ENCODE measurements at places on chromosomes 5 and 9.

DNA sequence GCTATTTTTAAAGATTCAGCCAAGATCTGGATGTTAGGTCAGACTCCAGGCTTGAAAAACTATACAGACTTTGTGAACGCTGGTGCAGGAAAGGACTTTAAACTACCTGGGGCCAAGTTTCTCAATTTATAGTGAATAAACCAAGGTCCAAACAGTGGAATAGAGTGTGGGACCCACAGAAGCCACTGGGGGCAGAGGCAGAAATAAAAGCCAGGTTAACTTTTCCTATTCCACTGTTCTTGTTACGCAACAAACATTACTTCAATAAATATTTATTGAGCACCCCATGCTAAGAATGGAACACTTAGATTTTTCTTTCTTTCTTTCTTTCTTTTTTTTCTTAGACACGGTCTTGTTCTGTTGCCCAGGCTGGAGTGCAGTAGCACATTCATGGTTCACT is 11.0 kb upstream of the HAVCR1 start:
- no peak for DNase-seq

DNA sequence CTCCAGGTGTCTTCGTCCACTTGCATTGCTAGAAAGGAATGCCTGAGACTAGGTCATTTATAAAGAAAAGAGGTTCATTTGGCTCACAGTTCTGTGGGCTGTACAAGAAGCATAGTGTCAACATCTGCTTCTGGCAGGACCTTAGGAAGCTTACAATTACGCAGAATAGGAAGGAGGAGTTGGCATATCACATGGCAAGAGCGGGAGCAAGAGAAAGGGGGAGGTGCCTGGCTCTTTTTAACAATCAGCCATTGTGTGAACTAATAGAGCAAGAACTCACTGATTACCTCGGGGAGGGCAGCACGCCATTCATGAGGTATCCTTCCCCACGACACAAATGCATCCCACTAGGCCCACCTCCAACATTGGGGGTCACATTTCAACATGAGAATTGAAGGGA is 134.4 kb upstream of the EFNA5 start:
- DNase-seq: no peak

DNA sequence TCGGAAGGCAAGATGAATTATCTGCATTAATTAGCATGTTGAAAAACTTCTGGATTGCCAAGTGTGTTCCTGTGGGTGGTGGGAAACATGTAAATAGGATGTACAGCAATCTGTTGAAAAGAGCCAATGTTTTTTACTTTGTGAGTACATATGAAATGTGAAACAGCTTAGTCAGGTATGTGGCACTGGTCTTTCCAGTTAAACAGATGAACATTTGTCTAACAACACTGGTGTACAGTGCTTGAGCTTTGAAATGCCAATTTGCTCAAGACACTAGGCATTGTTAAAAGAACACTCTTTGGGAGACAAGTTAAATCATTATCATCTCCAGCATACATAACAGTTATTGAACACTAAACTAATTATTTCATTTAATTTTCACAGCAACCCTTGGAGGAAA is 107.3 kb upstream of the SLC24A2 start:
- no peak for DNase-seq

DNA sequence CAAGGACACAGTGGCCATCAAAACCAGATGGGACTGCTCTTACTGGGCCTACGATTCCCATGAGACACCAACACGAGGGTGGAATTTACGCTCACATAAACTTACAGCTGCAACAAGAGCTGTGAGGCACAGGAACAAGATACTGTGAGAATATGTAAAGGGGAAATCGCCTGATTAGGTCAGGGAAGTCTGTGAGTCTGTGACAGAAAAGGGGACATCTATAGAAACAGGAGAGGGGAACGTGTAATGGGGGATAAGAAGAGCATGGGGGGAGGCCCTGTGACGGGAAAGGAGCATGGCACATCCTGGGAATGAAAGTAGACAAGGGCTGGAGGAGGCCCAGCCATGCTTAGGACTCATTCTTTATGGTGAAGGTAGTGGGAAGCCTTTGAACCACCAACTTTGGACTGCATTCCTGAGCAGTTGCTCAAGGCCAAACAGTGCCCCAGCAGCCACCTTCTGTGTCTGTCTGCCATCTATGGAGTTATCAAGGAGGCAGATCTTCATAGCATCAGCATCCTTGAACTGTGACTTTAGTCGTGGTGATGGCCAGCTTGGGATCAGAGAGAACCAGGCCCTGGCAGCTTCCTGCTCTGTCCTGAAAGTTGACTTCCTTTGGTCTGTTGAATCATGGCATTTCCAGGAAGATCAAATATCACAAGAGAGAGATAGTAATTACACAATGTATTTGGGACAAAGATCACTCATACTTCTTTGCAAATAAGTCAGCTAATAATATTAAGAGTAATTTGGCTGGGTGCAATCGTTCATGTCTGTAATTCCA is 87.9 kb upstream of the FAM169A start:
- DNase-seq: no peak

- DNase-seq: no peak
These were observed 90.3 kb downstream of the MRPL36 start for GRCh38 chr5:1709171-1709803.

GRCh38 chr5:90777959-90778358 is 219.4 kb downstream of the ADGRV1 start:
- no peak for DNase-seq

DNA sequence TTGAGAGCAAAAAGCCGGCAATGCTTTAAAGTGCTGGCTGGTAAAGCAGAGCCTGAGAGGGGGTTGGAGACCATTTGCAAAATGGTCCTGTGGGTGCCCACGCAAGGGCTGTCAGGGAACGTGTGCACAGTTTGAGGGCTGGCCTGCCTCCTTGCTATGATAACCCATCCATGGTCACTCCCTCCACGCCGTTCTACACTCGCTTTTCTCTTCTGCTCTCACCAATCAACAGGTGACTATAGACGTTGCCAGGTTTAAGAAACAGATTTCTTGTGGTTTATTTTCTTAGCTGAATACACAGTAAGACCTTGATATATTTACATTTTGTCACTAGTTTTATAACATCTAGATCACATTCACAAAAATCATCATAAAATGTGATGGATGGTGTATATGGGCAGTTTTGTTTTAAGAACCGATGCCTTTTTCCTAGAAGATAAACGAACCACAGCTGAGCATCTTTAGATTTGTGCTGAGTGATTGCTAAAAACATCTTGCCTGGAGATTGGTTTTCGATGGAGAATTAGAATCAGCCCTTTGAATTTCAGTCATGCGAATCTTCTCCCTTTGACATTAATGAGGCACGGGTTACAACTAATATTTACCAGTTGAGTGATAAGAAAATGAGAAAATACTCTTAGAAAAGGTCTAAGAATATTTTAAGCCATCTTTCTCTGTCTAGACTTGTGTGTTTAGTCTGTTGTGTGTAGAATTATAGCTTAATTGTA is 13.9 kb downstream of the MAP1B start:
- no peak for DNase-seq

GRCh38 chr5:149855366-149855765 is 89.2 kb downstream of the PDE6A start:
- no peak for DNase-seq

- DNase-seq: no peak
These were observed 39.1 kb downstream of the RETREG1 start for GRCh38 chr5:16577677-16578076.

DNA sequence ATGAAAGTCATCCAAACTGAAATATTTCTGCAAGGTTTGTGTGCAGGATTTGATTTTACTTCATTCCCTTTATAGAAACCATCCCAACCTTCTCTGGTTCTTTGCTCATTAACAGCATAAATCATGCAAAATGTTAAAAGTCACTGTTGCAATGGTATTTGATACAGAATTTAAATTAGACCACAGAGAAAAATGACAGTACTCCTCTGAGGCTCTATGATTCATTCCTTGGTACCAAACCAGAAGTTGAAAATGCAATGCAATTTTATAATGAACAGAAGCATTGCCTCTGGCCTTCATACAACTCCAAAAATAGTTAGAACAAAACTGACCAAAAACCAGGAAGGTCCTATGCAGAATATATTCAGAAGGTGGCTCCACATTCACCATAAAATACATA is 607.1 kb downstream of the TLE1 start:
- DNase-seq: no peak

GRCh38 chr5:40555886-40556285 is 123.8 kb upstream of the PTGER4 start:
- no peak for DNase-seq

DNA sequence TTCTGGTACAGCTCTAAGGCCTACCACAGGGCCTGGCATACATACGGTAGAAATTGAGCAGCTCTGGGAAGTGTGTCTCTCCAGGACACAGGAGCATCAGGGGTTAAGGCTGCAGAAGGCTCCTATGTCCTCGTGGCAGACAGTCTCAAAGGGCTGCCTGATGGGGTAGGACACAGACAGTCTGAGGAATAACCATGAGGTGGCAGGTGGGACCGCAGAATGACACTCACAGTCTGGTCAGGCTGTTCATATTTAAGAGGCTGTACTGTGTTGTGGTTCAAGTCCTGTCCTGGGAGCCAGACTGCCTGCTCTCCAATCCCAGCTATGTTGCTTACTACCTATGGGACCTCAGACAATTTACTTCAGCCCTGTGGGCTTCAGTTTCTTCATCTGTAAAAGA is 217.1 kb downstream of the TRIM32 start:
- no peak for DNase-seq

GRCh38 chr5:96262105-96262504 is 170.9 kb downstream of the PCSK1 start:
- no peak for DNase-seq

- DNase-seq: no peak
These were observed 7.6 kb downstream of the ARPC5L start for GRCh38 chr9:124869466-124869985.

DNA sequence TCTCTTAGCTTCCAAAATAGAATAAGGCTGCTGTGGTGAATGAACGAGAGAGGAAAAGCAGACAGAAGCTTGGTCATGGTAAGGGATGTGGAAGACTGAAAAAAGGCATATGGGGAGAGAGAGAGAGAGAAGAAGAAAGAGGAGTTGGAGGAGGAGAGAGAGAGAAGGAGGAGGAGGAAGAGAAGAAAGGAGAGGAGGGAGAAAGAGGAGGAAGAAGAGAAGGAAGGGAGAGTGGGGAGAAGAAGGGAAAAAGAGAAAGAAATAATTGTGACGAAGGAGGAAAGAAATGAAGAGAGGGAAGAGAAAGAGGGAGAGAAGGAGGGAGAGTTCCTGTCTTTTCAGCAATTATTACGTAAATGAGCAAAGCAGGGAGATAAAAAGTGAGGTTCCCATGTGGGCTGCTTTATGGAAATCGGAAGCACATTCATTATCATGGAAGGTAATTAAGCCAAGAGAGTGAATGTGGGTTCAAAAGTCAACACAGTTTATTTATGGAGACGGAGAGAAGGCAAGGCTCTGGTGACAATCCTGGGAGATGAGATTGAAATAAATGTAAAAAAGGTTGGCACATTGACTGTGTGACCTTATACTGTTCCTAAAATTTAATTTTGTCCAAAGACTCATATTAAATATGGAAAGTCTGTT is 611.2 kb downstream of the KIF4B start:
- no peak for DNase-seq

DNA sequence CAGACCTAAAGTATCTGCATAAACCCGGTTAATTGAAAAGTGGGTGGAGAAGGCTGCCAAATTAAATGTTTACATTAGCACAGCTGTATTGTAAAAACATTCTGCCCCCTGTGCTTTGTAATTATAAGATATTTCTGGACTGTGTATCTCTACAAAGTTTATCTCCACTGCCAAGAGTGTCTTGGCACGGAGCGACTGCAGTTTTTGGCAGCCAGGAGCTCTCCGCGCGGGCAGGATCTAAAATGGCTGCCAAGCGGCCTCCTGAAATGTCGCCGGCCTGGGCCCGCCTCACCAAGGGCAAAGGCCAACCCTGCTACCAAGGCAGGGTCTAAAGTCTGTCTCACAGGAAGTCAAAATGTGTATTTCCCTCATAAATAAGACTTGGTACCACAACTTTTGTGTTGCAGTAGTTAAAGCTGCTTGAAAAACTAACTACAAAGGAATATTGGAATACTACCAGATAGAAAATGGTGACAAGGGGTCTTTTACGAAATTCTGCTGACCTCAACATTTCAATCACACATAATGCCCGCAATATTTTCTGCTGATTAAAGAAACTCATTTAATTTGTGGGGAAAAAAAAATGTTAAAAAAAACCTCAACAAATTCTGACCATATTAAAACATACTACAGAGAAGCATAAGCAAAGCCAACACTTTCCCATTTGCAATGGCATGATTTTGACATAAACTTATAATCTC is 110.4 kb downstream of the NFIB start:
- no peak for DNase-seq

- DNase-seq: no peak
These were observed 57.2 kb upstream of the DHFR start for GRCh38 chr5:80711938-80712337.

GRCh38 chr5:107610798-107611197 is 59.9 kb downstream of the EFNA5 start:
- DNase-seq: no peak

DNA sequence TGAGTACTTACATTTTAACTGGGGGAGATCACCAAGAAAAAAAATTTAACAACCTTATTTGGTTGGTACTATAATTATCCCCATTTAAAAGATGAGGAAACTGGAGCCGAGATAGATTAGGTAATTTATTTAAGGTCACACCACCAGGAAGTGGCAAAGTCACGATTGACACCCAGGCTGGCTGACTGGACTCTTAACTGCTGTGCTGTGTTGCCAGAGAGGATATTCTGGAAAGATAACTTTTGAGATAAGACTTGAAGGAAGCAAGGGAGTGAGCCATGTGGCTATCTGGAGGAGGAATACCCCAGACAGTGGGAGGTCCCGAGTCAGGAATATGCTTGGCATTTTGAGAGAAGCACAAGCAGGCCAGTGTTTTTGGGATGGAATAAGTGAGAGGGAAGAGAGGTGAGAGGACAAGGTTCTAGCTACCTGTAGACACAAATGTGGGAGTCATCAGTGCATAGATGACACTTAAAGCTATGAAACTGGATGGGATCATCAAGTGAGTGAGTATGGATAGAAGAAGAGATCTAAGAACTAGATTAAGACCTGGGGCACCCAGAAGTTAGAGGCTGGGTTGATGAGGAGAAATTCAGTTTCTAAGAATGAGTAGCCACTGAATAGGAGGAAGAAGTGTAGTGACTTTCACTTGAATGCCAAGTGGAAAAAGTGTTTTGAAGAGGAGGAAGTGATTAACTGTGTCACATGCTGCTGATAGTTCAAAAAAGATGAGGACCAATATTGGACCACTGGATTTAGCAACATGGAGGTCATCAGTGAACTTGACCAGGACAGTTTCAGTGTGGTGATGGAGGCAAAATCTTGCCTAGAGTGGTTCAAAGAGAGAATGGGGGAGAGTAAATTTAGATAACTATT is 25.6 kb downstream of the PDE8B start:
- no peak for DNase-seq

DNA sequence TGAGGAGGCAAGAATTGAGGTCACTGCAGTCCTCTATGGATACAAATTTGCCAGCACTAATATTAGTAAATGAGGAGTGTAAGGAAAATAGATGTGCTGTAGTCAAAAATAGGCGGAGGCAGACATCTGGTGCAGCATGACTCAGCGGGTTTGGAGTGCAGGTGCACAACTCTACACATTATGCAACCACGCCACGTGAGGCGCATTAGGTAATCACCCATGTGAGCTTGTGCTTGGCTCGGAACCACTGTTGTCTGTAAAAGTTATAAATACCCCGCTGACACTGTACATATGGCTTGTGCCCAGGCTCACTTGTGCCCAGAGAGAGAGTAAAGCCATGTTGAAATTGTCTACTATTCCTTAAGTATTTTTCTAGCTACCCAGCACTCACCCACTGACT is 623.5 kb upstream of the NUDT12 start:
- DNase-seq: no peak

- DNase-seq: no peak
These were observed 298.0 kb downstream of the DOCK8 start for GRCh38 chr9:512555-513272.

- DNase-seq: no peak
These were observed 212.9 kb downstream of the SPATA31A6 start for GRCh38 chr9:42396318-42396717.

Measured in stimulated activated CD4-positive, alpha-beta T cell treated with anti-CD3 and anti-CD28 coated beads, Interleukin-12 subunit alpha, Interleukin-12 subunit beta, amount 100 ng/mL, for 24 hours (primary cell).